ENCODE measurements at places on chromosomes 5 and 9. TPM values are rescaled to one million over a fixed set of nuclear protein-coding genes. Genes with fewer than 3 reads are reported as not detected.

The NIPAL4 gene
- total RNA-seq = 0.26 TPM

DNA sequence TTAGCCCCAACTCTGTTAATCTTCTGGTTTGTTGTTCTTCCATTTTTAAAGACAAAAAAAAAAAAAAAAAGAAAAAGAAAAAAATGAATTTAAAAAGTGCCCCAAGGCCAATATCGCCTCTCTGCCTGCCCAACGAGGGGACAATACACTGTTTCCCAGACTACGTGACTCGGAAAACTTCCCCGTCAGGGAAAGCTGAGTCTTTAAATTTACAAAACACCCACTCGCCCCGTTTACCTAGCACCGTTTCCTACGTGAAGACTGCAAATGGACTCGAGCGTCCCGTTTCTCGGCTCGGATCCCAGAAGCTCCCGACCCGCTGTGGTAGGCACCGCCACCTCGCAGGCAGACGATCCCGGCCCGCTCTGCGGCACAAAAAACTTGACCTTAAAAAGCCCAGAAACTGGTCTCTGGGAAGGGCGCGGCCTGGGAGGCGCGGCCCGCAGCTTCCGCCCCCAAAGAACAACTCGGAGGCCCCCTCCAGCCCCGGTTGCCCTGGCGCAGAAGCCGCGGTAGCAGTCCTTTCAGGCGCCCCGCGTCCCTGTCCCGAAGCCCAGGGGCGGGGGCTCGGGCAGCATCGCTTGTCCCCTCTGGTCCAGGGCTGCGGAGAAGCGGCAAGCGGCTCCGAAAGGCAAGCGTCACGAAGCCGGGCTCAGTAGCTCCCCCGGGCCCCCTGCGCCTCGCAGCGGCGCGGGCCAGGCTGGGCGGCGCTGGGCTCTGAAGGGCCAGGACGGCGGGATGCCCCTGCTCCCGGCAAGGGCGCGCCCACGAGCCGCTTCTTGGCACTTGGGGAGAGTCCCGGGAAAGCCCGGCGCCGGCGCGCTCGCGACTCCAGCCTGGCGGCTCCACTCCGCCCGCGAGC lies at the start of gene GCNT4:
Gene GCNT4, minus strand, starts transcription at position 367 of the 862 bp plus-strand sequence. CDS start 22,521 bp downstream, outside the sequence.
- DNase-seq = peak; percentile 47

DNA sequence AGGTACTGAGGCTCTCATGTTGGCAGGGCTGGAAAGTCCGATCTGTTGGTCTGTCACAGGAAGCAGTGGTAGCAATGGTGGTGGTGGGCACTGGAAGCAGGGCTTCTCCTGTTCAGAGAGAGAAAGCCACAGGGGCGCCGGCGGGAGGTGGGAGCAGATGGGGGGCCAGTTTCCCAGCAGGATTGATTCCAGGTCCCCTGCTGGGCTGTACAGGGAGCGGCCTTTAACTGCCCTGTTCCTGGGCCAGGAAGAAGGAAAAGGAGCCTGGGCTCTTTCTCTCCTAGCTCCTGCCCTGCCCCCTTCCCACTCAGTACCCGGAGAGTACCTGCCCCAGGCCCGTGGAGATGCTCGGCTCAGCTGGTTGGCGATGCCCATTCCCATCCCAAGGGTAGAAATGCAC lies 2.6 kb upstream of the DAB2IP start:
- DNase-seq = no peak

DNA sequence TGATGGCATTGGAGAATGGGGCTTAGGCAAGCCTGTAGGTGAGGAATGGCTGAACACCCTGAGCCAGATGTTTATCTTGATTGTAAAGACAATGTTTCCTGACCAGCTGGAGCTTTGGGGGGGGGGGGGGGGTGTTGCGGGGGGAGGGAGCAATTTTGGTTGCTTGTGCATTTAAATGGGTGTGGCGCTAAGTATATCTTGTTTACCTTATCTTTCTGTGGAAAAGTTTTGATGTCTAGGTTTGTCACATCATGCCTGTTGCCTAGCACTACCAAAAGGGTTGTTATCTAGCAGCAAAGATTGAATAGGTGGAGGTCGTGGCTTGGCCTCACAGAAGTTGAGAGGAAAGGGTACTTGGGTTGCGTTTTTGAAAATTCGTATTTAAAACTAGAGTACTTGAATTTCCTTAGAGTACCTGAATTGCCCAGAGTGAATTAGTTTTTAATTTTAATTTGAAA lies 1.3 kb downstream of the SMAD5 start:
- no peak for DNase-seq

- DNase-seq = no peak
Measured at GRCh38 chr5:37905230-37905629, 65.4 kb upstream of the GDNF start.

- DNase-seq = no peak
Measured at GRCh38 chr9:73325983-73326382, 174.3 kb downstream of the ANXA1 start.

GRCh38 chr9:100715100-100715380 lies 137.2 kb downstream of the CAVIN4 start:
- DNase-seq = no peak

DNA sequence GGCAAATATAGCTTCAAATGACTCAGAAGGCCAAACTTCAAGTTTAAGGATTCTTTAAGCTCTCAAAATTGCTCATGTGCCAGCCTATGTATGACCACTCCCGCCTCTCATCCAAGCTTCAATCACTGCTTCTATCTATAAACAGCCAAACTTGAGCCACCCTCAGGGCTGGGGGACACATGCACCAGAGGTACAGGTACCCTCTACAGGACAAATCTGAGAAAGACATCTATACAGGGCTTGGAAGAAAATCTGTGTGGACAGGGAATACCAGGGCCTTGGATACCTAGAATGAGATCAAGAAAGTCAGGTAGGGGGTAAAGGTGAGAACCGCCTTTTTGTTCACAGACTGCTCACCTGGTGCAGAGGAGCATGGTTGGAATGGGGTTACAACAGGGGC lies 217.9 kb downstream of the ATPSCKMT start:
- no peak for DNase-seq

GRCh38 chr5:61678966-61679365 lies 346.9 kb downstream of the ZSWIM6 start:
- no peak for DNase-seq

GRCh38 chr9:93264338-93265125 lies 80.6 kb downstream of the WNK2 start:
- no peak for DNase-seq

The MSX2 gene
- not detected for total RNA-seq

- no peak for DNase-seq
Measured at GRCh38 chr9:35385042-35385441, 104.9 kb upstream of the RUSC2 start.

- no peak for DNase-seq
Measured at GRCh38 chr9:86585422-86586143, 231.4 kb upstream of the TUT7 start.

The GLDC gene
- not detected for total RNA-seq

- no peak for DNase-seq
Measured at GRCh38 chr9:83299094-83299493, 236.2 kb upstream of the RASEF start.

The GRIA1 gene
- not detected for total RNA-seq

The PCDHA1 gene
- not detected for total RNA-seq

DNA sequence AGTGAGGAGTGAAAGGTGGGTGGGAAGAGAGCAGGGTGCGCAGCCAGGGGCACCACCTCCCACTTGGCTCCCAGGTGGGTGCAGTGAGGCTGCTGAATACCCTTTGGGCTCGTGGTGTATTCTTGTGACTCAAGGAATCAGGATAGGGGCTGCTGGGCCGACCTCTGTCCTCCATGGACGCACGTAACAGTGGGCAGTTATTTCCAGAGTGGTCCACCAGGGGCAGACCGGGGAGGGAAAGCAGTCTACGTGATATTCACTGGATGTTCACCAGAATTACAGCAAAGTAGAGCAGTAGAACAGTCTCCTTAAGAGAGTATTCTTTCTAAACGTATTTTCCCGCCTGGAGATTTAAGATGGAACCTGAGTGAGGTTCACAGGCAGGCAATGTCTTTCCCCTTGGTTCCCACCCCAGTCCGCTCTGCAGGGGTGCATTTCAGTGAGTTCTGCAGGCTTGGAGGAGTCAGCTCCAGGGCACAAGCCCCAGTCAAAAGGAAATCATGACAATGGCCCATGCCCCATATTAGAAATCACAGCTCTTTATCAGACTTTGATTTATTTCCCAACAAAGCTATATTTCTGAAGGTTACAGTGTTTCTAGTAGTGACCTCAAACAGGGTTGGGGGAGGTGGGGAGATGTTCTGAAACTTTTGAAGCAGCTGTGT lies 88.7 kb downstream of the SYK start:
- DNase-seq = no peak

GRCh38 chr5:113237893-113238292 lies 196.9 kb downstream of the TSSK1B start:
- DNase-seq = no peak

- no peak for DNase-seq
Measured at GRCh38 chr5:120236360-120236759, 227.7 kb upstream of the PRR16 start.

DNA sequence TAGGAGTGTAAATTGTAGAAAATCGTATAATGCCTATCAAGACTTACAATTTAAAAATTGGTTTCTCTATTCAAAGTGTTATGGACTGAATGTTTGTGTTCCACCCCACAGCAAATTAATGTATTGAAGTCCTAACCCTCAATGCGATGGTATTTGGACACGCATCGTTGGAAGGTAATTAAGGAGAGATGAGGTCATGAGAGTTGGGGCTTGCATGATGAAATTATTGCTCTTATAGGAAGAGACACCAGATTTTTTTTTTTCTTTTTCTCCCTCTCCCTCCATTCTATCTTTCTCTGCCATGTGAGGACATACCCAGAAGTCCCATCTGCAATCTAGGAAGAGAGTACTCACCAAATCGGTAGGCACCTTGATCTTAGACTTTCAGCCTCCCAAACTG lies 189.2 kb downstream of the MAN2A1 start:
- no peak for DNase-seq

- no peak for DNase-seq
Measured at GRCh38 chr9:35816708-35817107, 1.9 kb upstream of the HINT2 start.

GRCh38 chr5:84028093-84028492 lies 307.4 kb upstream of the HAPLN1 start:
- no peak for DNase-seq

DNA sequence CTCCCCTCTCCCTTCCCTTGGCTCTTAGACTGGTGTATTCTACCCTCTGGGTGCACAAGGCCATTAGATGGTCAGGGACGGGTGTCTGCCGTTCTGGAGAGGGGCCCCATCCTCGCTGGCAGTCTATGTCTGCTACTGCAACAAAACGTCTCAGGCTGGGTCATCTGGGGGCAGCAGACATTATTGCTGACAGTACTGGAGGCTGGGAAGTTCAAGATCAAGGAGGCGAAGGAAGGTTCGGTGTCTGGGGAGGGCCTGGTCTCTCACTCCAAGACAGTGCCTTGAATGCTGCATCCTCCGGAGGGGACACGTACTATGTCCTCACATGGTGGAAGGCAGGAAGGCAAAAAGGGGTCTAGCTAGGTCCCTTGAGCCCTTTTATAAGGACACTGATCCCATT lies 93.4 kb upstream of the COL5A1 start:
- DNase-seq = no peak

The ICE1 gene
- 50.8 TPM for total RNA-seq

DNA sequence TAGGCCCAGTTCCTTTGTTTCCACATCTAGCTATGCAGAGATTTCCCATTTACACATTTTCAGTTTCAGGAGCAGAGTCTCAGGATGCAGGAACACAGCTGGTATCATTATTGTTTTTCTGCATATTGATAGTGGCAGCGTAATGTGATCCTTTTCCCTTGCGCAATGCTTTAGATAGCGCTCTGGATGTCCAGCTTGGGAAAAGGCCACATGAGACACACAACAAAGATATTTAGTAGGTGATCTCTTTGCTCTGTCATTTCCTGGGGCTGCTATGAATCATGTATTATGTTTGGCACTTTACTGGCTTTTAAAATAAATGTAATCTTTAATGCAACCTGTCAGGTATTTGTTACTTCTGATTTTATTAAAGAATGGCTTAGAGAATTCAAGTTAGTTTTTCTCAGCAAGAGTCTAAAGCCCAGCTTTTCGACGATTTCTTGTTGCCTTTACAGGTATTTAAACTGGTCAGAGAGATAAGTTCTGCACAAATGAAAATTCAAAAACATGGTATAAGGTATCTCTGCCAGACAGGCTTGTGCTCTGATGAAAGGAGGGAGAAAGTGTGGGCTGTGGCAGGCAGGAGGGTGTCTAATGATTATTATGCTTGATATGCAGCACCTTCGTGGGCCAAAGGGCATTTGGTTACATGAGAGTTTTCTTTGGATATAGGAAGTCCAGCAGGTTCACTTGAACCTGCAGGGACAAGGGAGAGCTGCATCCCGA lies 42.2 kb downstream of the PTTG1 start:
- DNase-seq = no peak

The SRP19 gene
- 46.3 TPM for total RNA-seq

DNA sequence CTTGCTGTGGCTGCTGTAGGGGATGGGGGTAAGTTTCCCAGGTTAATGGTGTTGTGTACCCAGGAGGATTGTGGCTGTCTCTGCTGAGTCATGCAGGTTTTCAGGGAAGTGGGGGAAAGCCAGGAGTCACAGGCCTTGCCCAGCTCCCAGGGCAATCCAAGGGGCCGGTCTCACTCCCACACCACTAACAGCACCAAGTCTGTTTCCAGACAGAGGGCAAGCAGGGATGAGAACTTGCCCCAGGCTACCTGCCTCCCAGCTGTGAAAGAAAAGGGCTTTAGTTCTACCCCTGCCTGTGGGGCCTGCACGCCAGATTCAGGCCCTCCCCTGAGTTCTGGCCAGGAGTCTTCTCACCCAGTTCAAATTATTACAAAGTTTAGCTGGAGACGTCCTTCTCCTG lies 579.8 kb upstream of the ST8SIA4 start:
- no peak for DNase-seq

DNA sequence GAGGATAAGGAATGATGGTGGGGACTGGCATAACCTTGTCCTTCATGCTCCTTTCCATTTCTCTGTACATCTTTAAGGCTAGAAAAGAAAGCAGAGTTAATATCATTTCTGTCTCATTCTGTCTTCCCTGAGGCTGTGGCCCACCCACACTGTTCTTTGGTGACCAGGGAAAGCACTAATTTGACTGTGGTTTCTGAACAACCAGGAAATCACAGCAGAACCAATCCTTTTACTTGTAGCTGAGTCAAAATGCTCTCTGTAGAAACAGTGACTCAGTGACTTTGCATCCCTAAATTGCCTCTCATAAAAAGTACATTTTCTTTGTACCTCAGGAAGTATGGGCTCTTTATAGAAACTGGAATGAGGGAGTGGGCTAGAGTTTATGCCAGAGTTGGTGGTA lies 28.1 kb downstream of the IL33 start:
- no peak for DNase-seq

- DNase-seq = no peak
Measured at GRCh38 chr5:150065886-150066285, 20.5 kb downstream of the CSF1R start.

The RASEF gene
- total RNA-seq = not detected

DNA sequence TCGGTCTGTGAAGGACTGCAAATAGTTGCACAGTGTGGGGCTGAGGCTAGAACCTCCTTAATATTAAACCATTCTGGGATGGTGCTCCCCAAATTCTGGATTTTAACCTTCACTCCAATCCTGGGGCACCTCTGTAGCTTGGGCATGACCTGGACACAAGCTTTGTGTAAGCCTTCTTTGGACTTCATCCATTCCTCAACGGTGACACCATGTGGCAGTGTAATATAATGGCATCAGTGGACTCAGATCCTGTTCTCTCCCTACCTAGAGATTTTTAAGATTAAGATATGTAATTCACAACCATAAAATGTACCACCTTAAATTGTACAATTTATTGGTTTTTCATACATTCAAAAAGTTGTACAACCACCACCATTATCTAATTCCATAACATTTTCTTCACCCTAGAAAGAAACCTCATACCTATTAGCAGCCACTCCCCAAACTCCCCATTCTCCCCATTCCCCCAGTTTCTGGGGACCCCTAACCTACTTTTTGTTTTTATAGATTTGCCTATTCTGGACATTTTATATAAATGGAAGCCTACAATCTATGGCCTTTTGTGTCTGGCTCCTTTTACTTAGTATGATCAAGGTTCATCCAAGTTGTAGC lies 4.8 kb upstream of the PLGRKT start:
- DNase-seq = no peak

Measured in naive thymus-derived CD8-positive, alpha-beta T cell (primary cell).